Upper lobe of right lung (tissue), 1 donor: ENCODE measurements at places on chromosomes 3 and 15.

DNA sequence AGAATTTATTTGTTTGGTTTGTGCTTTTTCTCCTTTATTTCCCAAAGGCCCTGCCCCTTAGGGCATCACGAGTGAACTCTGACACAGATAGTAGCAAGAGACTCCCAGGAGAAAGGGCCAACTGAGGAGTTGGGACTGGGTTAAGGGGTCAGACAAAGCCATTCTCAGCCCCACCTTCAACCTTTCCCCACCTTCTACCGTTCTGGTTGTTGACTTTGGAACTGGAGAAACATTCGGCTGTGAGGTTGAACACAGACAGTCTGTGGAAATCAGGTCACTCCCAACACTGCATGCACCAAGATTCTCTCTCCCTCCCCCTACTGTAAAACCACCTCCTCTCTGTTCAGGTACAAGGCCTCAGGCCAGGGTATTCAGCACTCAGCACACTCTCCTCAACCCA lies 3.9 kb upstream of the BDH1 start:
- no peaks in the 10 kb centered on the region for H3K4me1 ChIP-seq
- no peak overlapping the region for H3K27ac ChIP-seq
- no peak for DNase-seq
- peaks cover 12% of the 10 kb centered on the region for H3K27me3 ChIP-seq
- H3K36me3 ChIP-seq: no peaks in the 10 kb centered on the region

DNA sequence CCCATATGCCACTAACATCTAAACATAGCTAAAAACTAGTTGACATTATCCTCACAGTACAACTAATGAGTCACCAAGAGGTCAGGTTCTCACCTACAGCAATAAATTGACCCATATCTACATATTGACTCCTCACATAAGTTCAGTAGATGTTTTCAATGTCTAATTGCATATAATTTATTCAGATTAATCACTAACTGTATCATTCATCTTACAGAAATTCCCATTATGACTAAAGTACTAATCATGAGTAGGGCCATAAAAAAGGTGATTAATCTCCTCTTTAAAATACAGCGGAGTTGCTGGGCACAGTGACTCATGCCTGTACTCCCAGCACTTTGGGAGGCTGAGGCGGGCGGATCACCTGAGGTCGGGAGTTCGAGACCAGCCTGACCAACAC lies 82.4 kb upstream of the ST3GAL6 start:
- no peaks in the 10 kb centered on the region for H3K4me1 ChIP-seq
- H3K27me3 ChIP-seq: no peaks in the 10 kb centered on the region
- H3K36me3 ChIP-seq: no peaks in the 10 kb centered on the region
- DNase-seq: no peak

- peaks cover 47% of the 10 kb centered on the region for H3K4me1 ChIP-seq
- no peaks in the 10 kb centered on the region for H3K36me3 ChIP-seq
- DNase-seq: no peak
- peak overlapping the region; percentile 8 for H3K4me3 ChIP-seq
Measured at GRCh38 chr3:188214442-188214841, 60.5 kb downstream of the LPP start.

DNA sequence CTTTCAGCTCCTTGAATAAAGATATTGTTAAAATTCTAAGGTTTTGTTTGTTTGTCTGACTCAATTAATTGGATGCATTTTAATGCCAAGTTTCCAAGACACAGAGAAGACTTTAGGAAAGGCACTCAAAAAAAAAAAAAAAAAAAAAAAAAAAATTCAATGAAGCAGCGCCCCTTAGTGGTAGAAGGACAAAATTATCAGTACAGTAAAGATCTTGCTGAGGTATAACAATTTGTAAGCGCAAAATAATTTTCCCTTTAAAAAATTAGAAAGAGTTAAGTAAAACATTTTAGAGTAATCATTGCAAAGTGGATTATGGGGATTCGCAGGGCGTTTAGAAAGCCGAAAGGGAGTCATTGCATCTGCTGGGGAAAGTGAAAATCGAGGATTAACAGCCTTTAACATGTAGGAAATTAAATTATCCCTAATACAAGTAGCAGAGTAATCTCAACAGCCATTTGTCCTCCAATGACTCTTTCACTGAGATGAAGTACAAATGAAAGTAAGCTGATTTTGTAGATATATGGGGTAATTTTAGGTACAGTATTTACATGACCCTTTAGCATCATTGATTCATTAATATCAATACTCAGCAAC lies 5.8 kb upstream of the DIS3L start:
- H3K36me3 ChIP-seq: no peaks in the 10 kb centered on the region
- H3K4me1 ChIP-seq: peaks cover 4% of the 10 kb centered on the region
- no peak overlapping the region for H3K4me3 ChIP-seq
- no peaks in the 10 kb centered on the region for H3K27me3 ChIP-seq
- no peak for DNase-seq
- no peak overlapping the region for H3K27ac ChIP-seq

DNA sequence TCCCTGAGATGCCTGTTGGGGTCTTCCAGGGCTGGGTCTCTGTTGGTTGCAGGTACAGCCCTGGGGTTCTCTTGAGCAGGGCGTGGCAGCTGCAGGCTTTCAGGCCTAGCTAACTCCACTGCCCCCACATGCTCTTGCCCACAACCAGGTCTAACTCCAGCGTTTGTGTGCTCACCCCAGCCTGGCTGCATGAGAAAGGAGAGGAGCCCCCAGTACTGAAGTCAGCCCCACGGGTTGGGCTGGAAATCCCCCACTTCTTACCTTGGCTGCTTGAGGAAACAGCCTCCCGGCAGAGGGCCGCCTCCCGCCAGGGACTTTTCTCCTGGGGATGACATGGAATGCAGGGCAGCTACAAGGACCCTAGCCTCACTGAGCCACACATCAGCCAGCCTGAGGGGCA lies 16.7 kb upstream of the DLL4 start:
- no peak overlapping the region for H3K27ac ChIP-seq
- peaks cover 18% of the 10 kb centered on the region for H3K4me1 ChIP-seq
- no peak overlapping the region for H3K4me3 ChIP-seq
- H3K36me3 ChIP-seq: no peaks in the 10 kb centered on the region
- no peak for DNase-seq

DNA sequence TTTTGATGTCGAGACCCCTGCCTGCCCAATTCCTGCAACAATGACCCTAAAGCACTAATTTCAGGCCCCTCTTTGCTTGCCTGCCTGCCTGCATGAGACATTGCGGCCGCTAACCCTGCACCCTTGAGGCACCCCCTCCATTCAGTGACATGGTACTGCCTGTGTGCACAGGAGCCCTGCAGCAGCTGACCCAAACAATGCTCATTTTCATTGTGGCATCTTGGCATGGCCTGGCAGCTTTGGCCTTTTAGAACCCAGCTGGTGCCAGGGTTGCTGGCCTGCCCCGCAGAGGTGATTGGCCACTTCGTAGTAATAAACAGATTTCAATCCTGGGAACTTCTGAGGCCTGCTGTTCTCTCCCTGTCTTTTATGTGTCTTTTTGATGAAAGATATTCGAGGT lies 33.8 kb downstream of the SLCO3A1 start:
- H3K4me1 ChIP-seq: peaks cover 15% of the 10 kb centered on the region
- H3K36me3 ChIP-seq: no peaks in the 10 kb centered on the region
- H3K27ac ChIP-seq: no peak overlapping the region
- H3K4me3 ChIP-seq: no peak overlapping the region
- no peaks in the 10 kb centered on the region for H3K27me3 ChIP-seq

DNA sequence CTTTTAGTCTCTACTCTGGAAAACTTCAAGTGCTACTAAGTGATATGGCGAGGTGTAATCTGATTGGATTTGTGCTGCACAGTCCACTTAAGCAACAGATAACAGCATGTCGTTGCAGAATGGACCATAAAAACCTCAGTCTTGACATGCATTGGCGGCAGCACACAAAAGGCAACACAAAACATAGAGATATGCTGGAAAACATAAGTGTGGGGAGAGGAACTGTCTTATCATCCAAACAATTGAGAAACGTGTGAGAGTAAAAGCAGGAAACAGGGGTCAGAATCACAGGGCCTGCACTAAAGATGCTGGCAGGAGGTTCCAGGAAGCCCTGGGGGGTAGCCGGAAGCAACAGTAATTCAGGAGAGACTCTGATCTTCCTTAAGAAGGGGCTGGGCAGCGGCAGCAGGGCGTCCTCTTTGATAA lies 82.1 kb downstream of the CGNL1 start:
- H3K4me3 ChIP-seq: no peak overlapping the region
- no peak for DNase-seq
- no peak overlapping the region for H3K27ac ChIP-seq
- H3K27me3 ChIP-seq: no peaks in the 10 kb centered on the region

DNA sequence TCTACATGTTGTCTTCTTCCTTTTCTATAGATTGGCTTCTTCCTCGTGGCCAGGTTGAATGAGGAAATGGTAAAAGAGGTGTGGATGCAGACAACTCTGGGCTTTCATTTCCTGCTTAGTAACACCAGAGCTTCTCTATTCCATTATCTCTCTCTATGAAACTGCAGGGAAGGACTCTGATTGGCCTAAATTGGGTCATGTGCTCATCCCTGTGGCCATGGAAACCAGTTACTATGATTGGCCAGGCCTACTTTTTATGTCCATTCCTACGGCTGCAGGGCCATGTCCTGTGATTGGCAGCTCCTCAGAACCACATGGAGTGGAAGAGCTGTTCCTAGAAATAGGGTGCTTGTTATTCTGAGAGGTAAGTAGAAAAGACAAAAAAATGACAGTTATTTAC lies 486.9 kb upstream of the ADAMTS9 start:
- H3K4me1 ChIP-seq: no peaks in the 10 kb centered on the region
- no peak for DNase-seq
- H3K36me3 ChIP-seq: no peaks in the 10 kb centered on the region

GRCh38 chr15:99226802-99227201 lies 22.6 kb downstream of the TTC23 start:
- DNase-seq: no peak
- H3K4me1 ChIP-seq: no peaks in the 10 kb centered on the region
- H3K36me3 ChIP-seq: peaks cover 41% of the 10 kb centered on the region
- H3K27me3 ChIP-seq: no peaks in the 10 kb centered on the region

DNA sequence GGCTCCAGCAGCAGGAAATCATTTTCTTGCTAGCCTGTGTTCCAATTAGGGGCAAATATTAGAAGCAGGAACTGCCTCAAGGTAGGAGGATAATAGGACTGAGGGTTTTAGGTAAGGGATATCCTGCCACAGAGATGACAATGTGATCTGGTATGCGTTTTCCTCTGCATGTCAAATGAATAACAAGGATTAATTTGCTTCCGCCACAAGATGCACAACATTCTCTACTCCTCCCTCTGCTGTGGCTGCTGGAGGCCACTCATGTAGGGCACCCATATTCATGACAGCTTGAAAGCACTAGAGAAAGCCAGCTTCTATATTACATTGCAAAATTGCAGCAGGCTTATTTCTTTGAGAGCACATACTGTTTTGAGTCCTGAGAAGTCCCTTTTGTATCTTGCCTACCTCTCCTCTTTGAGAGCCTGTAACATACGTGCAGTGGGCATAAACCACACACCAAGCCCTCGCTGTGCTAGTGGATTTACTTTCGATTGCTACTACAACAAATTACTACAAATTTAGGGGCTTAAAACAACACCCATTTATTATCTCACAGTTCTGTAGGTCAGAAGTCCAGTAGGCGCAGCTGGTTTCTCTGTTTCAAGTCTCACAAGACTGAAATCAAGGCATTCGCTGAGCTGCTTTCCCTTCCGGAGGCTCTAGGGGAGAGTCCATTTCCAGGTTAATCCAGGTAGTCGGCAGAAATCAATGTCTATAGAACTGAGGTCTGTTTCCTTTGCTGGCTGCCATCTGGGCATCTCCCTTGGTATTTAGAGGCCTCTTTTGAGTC lies 5.9 kb upstream of the CD47 start:
- no peak overlapping the region for H3K4me3 ChIP-seq
- H3K4me1 ChIP-seq: peaks cover 3% of the 10 kb centered on the region
- no peak for DNase-seq
- no peak overlapping the region for H3K27ac ChIP-seq

GRCh38 chr15:90882781-90883525 lies 1.4 kb upstream of the FES start:
- H3K4me1 ChIP-seq: peaks cover 30% of the 10 kb centered on the region
- H3K4me3 ChIP-seq: no peak overlapping the region
- H3K27me3 ChIP-seq: no peaks in the 10 kb centered on the region
- peak overlapping the region; percentile 96 for H3K27ac ChIP-seq

DNA sequence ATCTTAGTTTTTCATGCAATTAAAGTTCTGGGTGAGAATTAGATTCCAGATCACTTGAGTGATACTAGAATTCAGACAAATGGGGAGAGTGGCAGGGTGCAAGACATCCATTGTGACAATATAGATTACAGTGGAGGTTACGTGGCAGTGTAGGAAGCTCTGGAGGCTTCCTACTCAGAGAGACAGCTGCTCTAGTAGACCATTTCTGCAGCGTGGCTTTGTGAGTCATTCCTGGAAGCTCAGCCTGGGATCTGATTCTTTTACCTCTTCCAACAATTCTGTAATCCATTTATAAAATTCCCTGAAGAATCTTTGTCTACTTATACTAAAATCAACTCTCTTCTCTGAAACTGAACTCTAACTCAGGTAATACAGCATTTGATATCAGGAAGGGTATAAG lies 90.4 kb upstream of the ASB14 start:
- H3K4me1 ChIP-seq: no peaks in the 10 kb centered on the region
- DNase-seq: no peak
- H3K27ac ChIP-seq: no peak overlapping the region
- H3K4me3 ChIP-seq: no peak overlapping the region
- no peaks in the 10 kb centered on the region for H3K27me3 ChIP-seq

DNA sequence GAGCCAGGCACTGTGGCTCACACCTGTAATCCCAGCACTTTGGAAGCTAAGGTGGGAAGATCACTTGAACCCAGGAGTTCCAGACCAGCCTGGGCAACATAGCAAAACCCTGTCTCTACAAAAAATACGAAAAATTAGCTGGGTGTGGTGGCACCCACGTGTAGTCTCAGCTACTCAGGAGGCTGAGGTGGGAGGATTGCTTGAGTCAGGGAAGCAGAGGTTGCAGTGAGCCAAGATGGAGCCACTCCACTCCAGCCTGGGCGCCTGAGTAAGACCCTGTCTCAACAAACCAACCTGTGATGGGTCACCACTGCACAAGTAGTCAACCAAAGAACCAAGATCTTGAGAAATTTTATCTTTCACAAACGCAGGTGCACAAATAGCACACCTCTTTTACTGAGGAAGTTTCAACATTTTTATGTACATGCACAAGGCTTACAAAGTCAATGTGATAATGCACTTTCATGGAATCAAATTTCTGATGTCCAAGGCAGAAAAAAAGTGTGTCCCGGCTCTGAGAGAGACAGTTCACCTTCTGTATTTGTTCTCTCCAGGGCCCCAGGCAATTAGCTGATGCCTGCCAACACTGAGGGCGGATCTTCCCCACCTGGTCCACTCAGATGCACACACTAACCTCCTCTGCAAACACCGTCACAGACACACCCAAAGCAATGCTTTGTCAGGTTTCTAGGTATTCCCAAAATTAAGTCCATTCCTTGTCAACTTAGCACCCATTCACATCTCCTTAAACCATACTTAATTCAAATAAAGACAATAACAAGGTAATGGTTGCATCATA lies 12.4 kb downstream of the ACAA1 start:
- H3K36me3 ChIP-seq: peaks cover 100% of the 10 kb centered on the region
- DNase-seq: no peak
- H3K4me1 ChIP-seq: peaks cover 8% of the 10 kb centered on the region
- H3K27me3 ChIP-seq: no peaks in the 10 kb centered on the region
